ENCODE measurements at places on chromosomes 11 and 22.

DNA sequence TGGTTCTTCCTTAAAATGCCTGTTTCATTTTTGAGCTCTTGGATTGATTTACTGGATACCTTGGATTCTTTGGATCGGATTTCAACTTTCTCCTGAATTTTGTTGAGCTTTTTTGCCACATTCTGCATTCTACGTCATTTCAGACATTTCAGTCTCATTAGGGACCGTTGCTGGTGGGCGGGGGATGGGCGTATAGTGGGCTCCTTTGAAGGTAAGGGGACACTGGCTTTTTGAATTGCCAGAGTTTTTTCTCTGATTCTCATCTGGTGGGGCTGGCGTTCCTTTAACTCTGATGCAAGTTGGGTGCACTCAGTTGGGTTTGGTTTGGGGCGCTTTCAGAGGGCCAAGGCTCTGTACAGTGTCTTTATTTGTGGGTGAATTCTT lies 216.5 kb downstream of the DYNC2H1 start:
- no peak for DNase-seq

DNA sequence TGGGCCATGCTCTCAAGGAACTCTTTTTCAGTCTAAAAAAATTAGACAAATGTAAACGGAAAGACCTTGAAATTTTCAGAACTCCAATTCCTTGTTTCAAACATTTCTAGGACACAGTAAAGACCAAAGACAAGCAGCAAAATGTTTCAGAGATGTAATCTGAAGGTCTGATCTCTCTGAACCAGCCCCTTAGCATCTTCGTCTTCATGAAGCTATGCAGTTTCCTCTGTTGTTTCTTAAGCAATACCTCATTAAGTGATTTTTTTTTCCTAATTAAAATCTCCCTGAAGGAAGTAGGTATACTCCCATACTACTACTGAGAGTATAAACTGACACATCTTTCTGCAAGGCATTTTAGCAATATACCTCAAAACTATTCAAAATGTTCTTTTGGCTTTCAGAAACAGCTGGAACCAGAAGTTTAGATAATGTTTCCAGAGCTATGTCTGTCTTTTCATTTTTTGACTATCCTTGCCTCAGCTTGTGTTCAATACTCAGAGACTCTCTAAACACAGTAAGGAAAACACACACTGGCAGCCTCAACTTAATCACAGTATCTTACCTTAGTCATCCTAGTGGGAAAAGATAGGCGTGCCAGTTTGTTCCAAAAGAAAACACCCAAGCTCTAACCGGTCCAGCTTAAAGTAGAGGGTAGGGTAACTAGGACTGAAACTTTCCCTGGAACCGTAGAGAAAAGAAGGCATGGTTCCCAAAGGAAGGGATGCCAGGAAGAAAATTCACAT lies 25.1 kb downstream of the SBF2 start:
- no peak for DNase-seq

DNA sequence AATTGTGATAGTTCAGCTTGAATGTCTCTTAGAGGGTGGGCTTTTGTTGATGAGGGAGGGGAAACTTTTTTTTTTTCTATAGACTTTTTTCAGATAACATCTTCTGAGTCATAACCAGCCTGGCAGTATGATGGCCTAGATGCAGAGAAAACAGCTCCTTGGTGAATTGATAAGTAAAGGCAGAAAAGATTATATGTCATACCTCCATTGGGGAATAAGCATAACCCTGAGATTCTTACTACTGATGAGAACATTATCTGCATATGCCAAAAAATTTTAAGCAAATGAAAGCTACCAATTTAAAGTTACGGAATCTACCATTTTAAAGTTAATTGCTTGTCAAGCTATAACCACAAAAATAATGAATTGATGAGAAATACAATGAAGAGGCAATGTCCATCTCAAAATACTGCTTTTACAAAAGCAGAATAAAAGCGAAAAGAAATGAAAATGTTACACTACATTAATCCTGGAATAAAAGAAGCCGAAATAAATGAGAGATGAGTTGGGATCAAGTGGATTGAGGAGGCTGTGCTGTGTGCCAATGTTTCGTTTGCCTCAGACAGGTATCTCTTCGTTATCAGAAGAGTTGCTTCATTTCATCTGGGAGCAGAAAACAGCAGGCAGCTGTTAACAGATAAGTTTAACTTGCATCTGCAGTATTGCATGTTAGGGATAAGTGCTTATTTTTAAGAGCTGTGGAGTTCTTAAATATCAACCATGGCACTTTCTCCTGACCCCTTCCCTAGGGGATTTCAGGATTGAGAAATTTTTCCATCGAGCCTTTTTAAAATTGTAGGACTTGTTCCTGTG lies 3.9 kb downstream of the MALAT1 start:
- peak; percentile 56 for DNase-seq

- DNase-seq = no peak
Observed at GRCh38 chr11:305844-306211, 1.8 kb upstream of the IFITM2 start.

DNA sequence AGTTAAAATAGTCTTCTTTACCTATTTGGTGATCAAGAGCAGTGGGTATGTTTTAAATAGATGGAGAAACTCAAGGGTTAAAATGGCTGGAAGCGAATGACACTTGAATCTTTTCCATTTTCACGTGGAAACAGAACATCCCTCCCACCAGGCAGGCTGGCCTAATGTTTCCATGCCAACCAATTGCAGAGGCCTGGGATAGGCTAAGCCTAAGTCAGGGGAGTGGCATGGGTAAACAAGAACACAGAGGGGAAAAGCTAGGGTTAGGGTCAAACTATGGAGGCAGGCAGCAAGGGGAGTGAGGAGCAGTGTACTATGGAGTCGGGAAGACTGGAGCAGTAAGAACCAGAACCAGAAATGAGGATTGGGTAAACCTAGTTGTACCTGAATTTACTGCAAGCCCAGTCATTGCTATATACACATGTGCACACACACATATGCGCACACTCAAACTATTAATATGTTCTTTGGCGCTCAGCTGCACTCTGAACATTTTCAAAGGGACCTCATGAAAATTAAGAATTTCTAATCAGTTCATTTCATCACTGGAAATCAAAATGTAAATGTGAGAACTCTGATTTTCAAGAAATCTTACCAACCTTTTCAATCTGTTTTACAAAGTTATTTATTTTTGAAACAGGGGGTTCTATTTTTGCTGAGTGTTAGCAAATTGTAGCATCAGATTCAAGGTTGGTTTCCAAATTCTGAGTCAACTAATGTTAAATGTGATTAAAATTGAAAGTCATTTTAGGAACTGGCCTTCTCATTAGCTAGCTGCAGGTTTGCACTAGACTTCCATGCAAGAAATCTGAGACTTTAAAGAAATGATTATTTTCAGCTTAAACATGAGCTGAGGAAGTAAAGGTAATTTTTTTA lies 327.0 kb upstream of the CCDC90B start:
- DNase-seq = no peak

DNA sequence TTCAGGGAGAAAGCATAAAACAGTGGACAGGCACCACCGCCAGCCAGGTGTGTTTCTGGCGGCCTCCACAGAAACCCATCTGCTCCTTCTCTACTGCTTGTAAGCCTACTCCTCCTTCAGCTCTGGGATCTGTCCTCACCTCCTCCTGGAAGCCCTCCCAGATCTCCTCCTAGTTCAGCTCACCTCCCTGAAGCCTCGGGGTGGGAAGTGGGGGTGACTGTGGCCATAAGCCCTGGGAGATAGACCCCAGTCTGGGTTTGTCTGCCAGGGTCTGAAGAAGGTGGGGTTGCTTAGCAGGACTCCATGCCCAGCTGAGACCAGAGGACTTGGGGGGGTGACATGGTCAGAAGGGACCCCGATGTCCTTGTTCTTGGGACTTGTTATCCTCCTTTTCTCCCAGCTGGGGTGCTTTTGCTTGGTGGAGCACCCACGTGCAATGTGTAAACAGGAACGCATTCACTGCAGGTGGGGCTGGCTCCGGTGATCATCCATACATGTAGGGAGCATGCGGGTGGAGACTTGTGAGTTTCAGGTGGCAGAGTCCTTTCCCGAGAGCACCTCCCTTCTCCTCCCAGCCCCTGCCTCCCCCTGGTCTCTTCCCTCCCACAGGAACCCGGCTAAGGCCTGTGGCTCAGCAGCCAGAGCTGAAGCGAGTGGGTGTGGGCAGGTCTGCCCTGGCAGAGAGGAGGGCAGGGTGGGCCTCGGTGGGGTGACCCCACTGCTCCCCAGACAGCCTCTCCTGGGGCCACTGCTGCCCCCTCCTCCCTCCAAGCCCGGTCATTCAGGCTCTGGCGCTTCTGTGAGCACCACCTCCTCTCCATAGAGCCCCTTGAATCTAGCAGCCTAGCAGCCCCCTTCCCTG lies 25.9 kb downstream of the MRGPRG start:
- DNase-seq = no peak

GRCh38 chr11:59542142-59542810 lies 30.9 kb downstream of the OR4D9 start:
- DNase-seq = no peak

DNA sequence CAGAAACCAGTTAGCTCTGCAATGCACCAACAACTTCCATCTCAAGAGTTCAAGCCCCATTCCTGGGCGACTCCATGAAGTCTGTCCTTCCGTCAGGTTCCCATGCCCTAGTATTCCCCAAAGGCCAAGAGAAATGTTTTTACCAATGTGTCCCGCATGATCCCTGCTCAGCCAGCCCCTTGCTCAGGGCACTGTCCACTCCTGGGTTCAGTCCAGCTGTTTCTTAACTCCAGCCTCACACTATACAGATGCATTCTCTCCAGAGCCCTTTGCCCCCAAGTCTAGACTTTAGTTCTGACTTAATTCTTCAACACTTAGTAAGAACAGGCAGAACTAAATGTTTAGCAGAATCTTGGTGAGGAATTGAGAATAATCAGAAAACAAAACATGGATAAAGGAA lies 497.5 kb downstream of the SOX6 start:
- no peak for DNase-seq

- DNase-seq = no peak
Observed at GRCh38 chr11:30895046-30895445, 308.9 kb upstream of the MPPED2 start.

DNA sequence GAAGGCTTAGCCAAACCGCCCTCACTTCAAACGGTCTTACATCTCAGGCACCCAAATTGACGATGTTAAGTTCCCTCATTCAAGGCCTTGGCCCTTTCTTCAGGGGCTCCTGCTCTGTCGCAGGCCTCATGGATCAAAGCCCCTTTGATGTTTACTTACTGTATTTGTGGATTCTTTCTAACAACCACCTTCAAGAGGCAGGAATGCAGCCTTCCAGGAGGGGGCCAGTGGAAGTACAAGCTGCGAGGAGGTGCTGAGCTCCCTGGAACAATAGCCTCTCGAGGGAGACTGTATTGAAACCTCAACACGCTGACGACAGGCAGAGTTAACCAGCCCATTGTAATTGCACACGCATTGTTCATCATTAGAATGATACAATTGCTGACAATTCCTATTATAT lies 209.1 kb downstream of the ST3GAL4 start:
- no peak for DNase-seq

GRCh38 chr11:108466405-108466804 lies 924 bp downstream of the C11orf65 start:
- no peak for DNase-seq

- no peak for DNase-seq
Observed at GRCh38 chr11:64131683-64132190, 34.2 kb downstream of the MACROD1 start.

DNA sequence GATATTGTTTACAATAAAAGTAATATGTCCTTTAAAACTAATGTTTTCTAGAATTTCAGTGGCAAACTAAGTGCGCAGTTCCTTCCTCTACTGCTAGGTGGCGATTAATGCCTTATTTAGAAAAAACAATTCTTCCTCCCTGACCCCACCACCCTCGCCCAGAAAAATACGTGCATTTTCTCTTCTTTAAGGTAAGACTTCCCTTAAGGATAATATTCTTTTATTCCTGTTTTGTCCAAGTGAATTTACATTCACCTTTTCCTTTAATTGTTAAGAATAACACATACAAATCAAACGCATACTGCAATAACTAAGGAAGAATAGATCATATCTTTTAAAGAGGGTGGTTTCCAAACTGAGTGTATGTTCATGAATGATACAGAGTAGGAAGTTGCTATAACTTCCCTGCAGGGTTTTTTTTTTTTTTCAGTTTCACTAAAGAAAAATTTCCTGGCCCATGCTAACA lies 17.0 kb upstream of the PSMA1 start:
- peak; percentile 68 for DNase-seq

DNA sequence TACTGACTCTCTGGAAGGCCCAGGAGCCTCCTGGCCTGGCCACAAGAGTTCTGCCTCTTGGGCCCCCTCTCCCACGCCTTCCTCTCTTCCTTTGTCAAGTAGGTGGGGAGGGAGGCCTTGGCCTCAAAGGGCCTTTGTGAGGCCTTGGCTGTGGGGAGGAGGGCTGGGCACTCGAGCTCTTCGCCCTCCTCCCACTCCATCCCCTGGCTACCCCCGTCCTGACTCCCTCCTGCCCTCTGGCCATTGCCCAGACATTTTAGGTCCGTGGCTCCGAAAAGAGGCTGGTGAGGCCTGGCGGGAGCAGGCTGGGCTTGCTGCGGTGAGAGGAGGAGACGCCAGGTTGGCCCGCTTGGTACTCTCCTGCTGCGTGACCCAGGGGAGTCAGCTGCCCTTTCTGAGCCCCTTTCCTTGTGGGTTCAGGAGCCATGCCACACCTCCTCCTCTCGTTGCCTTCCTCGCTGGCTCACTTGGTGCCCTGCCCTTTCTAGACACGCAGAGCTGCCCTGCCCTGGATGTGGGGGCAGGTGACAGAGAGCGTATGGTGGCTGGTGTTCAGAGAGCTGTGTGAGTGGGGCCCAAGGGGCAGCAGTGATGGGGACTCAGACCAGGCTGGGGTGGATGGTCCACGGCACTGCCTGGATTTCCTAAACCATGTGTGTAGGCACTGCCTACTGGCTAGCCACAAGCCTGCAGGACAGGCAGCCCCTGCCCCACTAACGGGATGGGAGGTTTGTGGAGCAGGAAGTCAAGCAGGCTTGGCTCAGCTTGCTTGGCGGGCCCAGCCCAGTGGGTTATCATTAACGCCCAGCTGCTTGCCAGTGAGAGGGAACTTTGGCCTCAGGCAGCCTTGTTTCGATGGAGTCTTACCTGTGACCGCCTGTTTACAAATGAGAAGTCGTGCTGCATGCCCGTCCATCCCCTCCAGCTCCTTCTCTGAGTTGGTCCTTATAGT lies 15.8 kb upstream of the OMP start:
- DNase-seq = no peak

DNA sequence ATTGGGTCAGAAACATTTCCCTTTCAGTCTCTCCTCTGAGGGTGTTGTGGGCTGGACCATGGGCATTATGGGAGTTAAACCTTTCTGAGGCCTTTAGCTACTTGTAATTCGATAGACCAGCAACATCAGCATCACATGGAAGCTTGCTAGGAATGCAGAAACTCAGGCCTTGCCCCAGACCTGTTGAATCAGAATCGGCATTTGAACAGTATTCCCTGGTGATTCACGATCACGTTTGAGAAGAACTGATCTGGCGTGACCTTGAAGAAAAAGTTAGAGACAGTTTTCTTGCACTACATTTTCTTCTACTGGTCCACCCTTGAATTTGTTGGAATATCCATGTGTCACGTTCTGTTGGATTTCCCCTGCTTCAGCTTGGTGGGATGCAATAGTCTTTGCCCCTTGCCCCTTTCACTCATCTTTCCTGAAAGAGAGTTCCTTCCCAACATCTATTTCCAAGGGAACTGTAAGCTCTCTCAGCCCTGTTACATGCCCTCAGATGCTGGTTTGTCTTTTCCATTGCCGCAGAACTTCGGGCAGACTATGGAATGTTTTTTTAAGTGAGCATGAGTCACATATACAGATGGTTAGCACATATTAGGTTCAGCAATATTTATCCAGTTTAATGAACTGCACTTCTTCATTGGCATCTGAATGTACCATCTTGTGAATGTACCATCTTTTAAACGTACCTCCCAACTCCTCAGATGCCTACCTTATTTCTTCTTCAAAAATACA lies 23.9 kb downstream of the EHF start:
- DNase-seq = no peak

GRCh38 chr11:1869427-1870325 lies 16.8 kb downstream of the LSP1 start:
- no peak for DNase-seq

- no peak for DNase-seq
Observed at GRCh38 chr22:24384131-24384530, 43.3 kb upstream of the ADORA2A start.

All from CD4-positive, alpha-beta T cell treated with Interleukin-10 for 1 hour (primary cell).